GM23338 (cell line): ENCODE measurements at places on chromosomes 5 and 9.

GRCh38 chr9:136090056-136090735, 4.9 kb downstream of the NACC2 start:
- DNase-seq = no peak

DNA sequence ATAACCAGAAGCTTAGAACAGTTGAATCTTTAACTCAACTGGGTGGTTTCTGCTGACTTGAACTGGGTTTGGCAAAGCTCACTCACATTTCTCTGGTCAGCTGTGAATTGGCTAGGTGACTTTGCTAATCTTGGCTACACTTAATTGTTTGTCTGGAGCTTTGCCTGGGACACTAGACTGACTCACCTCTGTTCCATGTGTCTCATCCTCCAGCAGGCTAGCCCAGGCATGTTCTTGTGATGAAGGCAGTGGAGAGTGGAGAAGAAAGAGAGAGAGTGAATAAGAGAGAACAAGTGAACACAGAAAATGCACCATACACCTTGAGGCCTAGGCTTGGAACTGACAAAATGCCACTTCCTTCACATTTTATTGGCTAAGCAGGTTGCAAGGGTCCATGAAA, 32.6 kb downstream of the SPATA31D1 start:
- DNase-seq = no peak

- DNase-seq = no peak
Observed at GRCh38 chr5:168737066-168737465, 157.9 kb upstream of the PANK3 start.

DNA sequence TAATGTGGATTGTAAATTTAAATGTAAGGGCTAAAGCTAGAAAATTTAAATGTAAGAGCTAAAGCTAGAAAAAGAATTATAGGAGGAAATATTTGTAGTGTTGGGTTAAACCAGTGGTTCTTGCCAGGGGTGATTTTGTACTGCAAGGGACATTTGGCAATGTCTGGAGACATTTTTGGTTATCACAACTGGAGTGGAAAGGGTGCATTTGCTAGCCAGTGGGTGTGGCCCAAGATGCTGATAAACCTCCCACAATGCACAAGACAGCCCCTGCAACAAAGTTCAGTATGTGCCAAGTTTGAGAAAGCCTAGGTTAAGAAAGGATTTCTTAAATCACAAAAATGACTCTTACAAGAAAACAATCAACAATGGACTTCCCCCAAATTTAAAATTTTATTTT, 31.6 kb upstream of the ELL2 start:
- DNase-seq = no peak

DNA sequence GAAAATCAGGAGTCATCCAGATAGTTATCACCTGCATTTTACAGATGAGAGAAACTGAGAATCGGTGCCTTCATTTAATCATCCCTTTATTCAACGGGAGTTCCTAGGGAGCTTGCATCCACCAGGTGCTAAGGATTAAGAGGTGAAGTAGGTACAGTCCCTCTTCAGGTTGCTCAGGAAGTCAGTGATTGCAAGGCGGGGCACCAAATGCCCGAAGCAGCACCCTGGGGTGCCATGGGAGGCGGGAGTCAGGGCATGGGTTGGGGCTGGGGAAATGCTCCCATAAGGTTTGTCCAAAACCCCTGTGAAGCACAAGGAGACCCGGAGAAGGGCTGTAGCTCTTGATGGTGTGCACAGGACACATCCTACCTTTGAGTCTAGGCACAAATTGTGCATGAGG, 98.8 kb upstream of the KLF4 start:
- no peak for DNase-seq

DNA sequence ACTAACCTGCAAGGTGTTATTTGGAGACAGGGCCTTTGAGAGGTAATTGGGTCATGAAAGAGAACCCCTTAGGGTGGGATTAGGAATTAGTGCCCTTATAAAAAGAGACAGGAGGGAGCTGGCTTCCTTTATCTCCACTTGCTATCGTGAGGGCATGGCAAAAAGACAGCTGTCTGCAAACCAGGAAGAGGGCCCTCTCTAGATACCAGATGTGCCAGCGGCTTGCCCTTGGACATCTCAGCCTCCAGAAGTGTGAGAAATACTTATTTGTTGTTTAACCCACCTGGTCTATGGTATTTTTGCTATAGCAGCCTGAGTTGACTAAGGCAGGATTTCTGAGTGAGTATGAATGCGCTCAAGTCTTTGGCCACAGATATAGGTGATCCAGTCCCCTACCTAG, 978 bp upstream of the RGS14 start:
- no peak for DNase-seq

DNA sequence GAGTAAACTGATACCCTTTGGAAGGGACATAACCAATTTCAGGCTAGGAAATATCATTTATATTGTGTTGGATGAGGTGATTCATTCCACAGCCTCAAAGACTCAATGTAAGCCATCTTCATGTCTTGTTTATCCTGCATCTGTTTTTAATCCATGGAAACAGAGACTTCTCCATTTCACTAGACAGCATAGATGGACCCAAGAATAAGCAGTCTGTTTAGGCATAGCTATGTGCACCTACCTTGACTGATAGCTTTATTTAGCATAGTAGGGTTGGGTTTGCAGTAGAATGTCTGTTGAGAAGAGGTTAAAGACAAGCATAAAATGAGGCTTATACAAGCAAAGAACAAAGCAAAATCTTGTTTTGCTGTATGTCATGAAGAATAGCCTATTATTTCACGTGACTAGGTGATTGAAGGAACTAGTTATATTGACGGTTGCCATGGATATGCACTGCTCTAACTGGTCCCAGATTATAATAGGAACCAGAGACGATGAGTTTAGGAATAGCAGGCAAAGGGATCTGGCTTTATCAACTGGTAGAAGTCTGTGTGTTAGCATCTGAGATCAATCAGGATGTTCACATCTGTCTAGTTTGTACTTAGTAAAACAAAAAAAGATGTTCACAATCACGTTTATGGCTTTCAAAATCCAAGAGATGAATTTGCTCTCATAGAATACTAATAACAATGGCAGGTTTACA, 154.8 kb upstream of the KLF9 start:
- no peak for DNase-seq

GRCh38 chr9:71690063-71690688, 78.1 kb downstream of the CEMIP2 start:
- DNase-seq = no peak

- DNase-seq = peak; percentile 66
Observed at GRCh38 chr9:95336281-95336680, 18.8 kb upstream of the FANCC start.

DNA sequence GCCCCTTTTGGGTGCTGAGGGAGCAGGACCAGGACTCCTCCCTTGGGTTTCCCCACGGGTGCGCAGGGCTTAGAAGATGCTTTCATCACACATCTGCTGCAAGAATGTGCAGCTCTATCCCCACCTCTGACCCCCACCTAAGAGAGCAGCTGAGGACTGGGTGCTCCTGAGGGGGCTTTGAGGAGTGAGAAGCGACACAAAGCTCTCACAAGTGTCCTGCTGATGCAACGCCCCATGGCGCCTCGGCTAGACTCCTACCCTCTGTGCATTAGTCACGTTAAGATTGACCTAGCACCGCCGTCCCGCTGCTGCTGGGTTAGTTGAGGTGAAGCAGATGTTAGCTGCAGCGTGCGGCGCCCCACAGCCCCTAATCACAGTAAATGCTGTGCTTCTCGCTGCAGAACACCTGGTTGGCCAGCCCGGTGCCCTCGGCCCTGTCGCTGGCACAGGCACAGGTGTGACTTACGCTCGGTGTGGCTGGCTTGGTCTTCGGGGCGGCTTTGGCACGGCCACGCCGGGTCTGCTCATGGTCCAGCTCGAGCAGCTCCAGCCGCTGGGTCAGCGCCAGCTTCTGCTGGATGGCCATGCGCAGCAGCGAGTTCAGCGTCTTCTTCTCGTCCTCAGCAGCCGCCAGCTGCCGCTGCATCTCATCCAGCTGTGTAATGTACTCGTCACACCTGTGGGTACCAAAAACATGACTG, 45.0 kb upstream of the IPPK start:
- no peak for DNase-seq

DNA sequence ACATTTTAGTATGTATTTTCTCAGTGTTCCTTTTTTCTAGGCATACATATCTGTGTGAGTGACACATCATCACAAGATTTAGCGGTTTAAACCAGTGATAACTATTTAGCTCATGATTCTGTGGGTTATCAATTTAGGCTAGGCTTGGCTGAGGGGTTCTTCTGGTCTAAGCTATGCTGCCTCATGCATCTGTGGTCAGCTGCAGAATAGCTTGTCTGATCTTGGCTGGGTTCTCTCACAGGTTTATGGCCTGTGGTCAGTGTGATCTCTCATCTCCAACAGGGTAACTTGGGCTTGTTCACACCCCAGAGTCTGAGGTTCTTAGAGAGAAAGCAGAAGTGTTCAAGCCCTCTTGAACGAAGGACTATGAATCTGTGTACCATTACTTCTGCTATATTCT, 363.3 kb downstream of the KDM4C start:
- no peak for DNase-seq

DNA sequence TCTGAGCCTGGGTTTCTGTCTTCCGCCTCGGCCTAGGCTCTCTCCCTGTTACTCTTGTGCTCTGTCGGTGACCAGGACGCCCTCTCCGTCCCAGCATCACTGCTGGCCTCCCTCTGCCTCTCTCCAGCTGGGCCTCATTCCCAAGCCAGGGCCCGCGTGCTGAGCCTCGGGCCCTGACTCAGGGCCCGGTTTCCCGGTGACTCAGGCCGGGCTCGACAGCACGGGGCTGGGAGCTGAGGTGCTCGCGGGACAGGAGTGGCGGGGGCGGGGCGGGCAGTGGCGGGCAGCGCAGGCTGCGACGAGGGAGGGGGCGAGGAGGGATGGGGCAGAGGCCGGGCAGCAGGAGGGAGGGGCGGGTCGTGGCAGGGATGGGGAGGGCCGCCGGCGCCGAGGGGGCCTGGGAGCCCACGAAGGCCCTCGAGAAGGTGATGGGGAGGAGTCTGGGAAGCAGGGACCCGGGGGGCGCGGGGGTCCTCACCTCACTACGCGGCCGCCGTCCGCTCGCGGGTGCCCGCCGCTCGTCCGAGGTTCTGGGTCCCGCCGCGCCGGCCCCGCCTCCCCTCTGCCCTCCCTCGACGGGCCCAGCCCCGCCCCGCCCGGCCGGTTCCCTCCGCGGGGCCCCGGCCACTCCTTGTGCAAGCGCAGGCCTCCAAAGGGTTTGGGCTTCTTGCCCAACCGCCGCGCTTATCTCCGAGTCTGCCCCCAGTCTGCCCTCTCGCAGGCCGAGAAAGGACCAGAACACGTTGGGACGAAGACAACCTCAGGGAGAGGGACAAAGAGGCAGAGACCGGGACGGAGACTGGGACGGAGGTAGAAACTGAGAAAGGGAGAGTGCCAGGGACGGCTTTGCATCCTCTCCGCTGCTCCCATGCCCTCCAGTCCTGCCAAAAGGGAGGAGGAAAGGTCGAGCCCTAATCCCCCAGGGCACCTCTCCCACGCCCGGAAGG, at the start of gene ARAP3:
TSS of gene ARAP3 (minus strand) at position 536 of the 947 bp plus-strand sequence. CDS start 1,744 bp downstream, outside the sequence.
- DNase-seq = peak; percentile 85

DNA sequence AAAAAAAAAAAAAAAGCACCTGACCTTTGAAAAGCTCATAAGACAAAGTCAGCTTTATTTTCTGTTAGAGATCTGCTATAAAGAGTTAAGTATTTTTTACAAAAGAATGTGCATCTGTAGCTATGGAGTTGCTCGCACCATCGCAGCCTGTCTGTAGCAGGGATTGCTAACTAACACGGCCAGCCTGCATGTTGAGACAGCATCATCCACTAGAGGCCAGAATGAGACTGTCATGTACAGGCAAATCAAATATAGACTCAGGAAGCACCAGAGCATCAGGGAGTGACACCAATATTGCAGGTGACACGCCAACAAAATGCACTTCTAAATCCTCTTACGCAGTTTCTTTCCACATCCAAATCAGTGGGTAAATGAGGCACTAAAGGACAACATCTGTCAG, 136.3 kb upstream of the RASEF start:
- DNase-seq = peak; percentile 46

GRCh38 chr9:131575946-131576853, 30.9 kb downstream of the PRRT1B start:
- DNase-seq = no peak

DNA sequence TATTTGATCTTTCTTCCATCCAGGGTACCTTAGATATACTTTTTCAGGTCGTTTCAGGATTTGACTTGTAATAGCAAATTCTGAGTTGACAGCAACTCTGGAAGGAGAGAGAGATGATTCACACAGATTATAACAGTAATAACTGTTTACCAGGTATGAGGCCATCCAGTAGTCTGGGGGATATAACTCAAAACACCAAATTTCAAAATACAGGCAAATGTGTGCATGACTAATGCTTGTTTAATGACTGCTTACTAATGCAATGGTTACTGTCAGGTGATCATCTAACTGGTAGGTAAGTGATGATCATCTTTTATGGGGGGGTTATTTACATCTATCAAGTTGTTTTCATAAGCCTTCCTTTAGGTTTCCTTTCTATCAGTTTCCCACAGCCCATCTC, 412.3 kb downstream of the MAT2B start:
- DNase-seq = no peak

GRCh38 chr9:106883030-106883429, 20.1 kb downstream of the ZNF462 start:
- no peak for DNase-seq

DNA sequence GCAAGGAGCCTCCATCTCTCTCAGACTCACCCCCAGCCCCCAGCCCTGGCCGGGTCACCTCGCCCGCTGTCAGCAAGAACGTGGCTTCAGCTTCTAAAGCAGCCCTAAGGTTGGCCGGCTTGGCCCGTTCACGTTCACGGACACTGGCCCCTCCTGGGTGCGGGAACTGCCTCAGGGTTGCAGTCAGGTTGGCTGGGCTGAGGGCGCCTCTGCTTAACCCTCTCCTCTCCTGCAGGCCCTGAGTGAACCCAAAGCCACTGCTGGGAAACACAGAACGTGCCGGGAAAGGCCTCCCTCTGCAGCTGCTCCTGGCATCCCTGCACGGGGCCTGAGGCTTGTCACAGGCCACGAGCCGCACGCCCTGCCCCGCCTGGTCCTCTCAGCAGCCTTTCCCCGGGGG, 40.1 kb upstream of the UBAC1 start:
- peak; percentile 60 for DNase-seq

GRCh38 chr9:110975969-110976368, 62.3 kb downstream of the LPAR1 start:
- no peak for DNase-seq

GRCh38 chr5:1722877-1723276, 76.8 kb downstream of the MRPL36 start:
- DNase-seq = no peak

DNA sequence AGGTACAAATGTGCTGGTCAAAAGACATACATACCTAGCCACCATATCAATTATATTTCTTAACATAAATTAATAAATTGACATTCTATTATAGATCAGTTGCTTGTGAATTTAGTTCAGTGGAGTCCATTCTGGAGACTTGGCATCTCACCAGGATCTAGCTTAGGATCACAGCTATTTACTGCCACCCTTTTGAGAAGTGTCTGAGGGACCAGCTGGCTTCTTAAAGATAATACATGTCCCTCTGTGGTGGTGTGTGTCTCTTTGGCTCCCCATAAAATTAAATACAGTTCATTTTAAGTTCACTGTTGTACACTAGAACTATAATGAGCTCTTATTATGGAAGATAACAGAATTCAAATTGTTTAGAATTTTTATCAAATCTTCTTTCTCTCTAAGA, 290.7 kb downstream of the PRELID2 start:
- no peak for DNase-seq
